H9 (cell line): ENCODE measurements at places on chromosomes 7 and 10. TPM values are rescaled to one million over a fixed set of nuclear protein-coding genes. Genes with fewer than 3 reads are reported as not detected.
A peak's percentile ranks its signal among the peaks of the same experiment; 100 is the strongest.

ABCC2 gene
- 0.46 and 0.68 TPM in 2 replicates for total RNA-seq

GNGT1 gene
- total RNA-seq: 0.20 and 0.44 TPM in 2 replicates

CACNA2D1 gene
- 29.9 and 36.2 TPM in 2 replicates for total RNA-seq

TMEM178B gene
- 9.3 and 11.3 TPM in 2 replicates for total RNA-seq

DNA sequence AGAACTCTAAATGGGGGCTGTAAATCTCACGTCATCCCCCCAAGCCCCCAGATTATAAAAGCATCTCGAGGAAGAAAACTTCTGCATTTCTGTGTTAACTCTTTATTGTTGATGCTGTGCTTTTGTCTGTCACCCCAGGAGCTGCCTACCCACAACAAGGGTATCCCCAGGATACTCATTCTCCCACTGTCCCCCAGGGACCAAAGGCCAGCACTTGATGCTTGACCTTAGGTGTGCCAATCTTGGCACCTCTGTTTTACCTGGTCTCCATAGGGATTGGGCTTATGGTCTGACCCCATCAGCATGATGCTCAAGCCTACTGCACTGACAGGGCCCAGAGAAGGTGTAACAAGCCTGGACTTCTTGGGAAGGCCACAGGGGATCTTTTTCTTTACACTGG, 225.9 kb upstream of the AGK start:
- DNase-seq: no peak

DNA sequence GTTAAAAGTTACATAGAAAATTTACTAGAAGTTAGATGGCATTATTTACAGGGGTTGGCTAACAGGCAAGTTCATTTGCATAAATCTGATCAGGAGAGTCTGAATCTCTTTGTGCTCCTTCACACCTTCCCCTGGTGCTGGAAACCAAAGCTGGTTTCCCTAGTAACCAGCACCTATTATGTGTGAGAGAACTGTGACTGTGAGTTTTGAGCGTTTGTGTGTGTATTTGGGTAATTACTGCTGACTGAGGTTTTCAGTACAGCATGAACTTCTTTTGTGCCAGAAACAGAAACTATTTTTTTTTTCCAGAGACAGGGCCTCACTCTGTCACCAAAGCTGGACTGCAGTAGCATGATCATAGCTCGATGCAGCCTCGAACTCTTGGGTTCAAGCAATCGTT, 10.3 kb upstream of the IFIT1B start:
- no peak for DNase-seq

DNA sequence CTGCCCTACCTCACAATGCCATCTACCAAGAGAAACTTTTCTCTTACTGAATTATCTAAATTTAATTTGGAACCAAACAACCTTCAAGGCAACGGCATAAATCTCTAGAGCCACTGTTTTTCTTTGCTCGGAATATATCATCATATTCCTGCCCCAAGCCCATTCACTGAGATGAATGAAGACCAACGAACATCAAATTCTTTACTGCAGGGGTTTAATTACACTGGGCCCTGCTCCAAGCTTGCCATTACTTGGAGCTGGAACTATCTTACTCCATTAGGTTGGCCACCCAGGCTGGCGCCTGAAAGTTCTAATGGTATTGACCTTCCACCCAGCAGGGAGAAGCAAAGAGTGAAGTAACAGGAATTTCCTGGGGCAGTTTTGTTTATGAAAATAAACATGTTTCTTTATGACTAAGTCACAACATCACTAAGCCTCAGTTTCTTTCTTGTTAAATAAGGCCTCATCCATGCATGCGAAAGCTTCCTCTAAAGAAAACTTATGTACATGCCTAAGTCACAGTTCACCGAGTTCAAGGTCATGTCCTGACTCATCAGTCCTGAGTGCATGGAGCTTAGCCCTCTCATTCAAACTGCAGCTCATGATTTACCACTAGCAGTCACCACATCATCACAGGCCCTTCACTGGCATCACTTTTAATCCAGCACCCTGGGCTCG, 42.1 kb upstream of the ANAPC16 start:
- no peak for DNase-seq

DNA sequence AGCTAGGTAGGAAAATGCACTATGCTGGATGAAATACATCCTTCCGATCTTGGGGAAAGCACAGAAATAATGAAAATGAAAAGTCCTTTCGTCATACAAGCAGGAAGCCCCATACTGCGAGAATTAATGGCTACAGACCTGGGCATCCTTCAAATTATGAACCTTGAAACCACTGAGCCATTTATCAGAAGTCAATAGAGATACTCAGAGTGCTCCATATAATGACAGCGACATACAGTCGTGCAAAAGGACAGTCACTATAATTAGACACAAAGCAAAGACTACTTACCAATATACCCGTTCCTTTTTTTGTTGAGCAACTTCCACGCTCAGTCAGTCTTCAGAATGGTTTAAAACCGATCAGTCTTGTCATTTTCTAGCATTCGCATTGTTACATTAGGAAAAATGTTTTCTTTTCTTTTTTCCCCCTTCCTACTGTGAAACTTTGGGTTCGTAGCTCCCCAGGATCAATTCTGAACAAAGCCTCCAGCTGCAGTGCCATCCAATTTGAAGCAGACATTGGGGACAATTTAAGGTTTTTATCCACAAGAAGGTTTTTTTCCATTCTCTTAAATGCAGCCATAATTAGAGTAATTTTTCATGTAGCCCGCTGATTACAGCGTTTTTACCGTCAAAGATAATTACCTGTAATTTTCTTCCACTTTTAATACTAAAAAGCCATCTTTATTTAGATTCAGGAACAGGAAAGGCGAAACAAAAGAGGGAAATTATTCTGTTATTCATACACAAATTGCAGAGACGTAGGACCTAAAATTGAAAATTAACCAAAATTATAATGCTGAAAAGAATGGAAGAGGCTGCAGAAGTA, 6.4 kb downstream of the DLX6 start:
- DNase-seq: no peak

GRCh38 chr10:59672150-59672875, 37.3 kb downstream of the SLC16A9 start:
- DNase-seq: no peak

- peak; percentile 41 for DNase-seq
Observed at GRCh38 chr7:154914308-154914995, 88.5 kb downstream of the PAXIP1 start.

DNA sequence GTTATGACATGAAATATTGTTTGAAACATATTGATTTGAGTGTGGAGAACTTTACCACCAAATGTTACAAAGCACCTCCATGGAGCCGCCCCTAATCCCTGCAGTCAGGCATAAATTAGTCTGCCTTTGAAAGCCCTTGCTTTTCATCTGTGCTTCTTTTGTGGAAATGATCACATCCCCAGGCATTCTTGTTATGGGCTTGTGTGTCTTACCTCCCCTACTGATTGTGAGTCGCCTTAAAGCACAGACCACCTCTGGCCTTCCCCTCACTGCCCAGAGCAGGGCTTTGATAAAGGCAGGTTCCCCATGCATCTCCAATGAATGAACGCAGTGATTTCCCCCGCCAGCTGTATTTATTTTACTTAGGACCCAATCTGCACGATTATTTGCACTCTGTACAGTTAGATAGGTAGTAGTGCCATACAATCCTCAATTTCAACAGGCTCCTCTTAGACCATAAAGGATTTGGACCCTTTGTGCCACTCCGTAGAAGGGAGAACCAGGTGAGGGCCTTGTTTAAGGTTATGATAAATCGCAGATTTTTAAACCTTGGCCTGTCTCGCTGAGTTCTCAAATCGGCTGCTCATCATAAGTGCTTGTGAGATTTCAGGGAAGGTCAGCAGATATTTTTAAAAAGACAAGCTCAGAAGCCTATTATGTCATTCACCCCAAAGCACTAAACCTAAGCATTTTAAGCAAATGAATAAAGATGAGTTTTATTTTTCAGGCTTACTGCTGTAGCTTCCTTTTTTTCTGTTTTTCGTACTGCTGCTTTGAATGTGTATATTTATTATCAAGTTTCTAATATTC, 107.8 kb downstream of the CUBN start:
- no peak for DNase-seq
